Esophagus muscularis mucosa (tissue), 4 donors: ENCODE measurements at places on chromosomes 7 and 10. TPM values are rescaled to one million over a fixed set of nuclear protein-coding genes. Genes with fewer than 3 reads are reported as not detected.

DNA sequence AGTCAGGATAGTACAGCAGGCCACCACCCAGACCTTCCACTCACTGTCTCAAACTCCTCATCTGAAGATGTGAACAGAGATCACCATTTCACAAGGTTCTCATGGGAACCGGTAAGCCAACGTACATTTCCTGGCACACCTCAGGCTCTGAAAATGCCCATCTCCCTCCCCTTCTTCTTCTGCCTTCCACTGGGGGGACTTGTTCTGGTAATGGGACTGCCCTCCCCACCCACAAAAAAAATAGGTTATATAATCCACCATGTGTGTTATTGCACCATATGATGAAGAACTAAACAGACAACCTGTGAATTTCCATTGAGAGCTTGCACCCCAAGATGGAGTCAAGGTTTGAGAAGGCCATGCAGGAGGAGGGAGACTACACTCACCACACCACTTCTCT lies 42.1 kb upstream of the IKZF1 start:
- no peak for DNase-seq

CHST3 gene
- total RNA-seq = 37.3 TPM

GRCh38 chr10:12513003-12513365 lies 163.6 kb downstream of the CAMK1D start:
- DNase-seq = no peak

DNA sequence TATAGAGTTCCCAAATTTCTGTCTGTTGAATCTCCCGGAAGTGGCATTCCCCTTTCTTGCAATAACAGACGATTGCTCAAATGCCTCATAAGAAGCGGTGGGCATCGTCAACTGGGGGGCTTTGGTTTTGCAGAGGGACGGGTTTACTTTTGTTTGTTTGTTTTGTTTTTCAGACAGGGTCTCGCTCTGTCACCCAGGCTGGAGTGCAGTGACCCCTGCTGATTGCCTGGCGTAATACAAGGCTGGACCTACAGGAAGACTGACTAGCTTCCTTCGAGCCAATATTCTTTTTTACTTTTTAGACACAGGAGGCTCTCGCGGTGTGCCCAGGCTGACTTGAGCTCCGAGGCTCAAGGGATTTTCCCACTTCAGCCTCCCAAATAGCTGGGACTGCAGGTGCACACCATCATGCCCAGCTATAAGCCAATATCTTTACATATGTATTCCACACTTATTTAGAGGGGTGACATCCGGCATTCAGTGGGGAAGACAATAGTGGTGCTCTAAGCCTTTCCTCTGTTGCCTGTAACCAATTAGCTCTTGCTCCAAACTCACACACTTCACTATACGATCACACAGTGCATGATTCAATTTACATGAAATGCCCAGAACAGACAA lies 58.1 kb downstream of the FHIP2A start:
- no peak for DNase-seq
